ENCODE measurements at places on chromosomes 4 and X.

DNA sequence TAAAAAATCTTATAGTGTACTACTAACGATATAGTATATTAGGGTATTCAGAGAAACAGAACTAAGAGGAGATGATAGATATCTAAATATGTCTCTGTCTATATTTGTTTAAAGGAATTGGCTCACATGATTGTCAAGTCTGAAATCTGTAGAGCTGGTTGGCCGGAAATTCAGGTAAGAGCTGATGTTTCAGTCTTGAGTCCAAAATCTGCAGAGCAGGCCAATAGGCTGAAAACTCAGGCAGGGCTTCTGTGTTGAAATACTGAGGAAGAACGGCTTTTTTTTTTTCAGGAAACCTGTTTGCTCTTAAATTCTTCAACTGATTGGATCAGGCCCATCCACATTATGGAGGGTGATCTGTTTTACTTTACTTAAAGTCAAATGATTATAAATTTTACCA lies 31.7 kb downstream of the PGRMC2 start:
- no peak for DNase-seq

DNA sequence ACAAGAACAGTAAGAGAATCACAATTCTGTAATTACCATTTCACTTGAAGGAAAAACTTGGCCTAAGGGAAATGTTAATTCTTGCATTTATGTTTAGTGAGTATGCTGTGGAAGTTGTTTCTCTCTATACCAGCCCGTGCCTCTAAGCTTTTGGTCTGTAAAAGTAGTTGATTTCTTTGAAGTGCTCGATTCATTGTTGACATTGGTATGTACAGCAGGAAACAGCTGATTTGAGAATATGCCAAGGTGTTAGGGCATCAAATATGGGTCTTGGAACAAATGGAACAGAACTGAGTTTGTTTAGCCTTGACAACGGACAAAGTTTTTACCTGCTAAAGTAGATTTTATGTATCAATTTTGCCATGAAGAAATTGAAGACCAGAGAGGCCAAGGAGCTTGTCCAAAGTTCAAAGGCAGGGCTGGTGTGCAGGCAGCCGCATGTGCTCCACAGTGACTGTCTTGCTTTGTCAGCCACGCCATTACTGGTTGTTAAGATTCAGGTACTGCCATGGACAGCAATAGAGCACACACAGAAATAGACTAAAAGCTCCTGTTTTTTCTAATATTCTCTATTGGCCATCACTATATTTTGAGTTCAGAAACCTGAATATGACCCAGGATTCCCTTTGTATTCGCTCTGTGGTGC lies 75.5 kb upstream of the TLR3 start:
- DNase-seq: no peak

- no peak for DNase-seq
These were observed 1569.3 kb downstream of the PCDH18 start for GRCh38 chr4:135963009-135963408.

DNA sequence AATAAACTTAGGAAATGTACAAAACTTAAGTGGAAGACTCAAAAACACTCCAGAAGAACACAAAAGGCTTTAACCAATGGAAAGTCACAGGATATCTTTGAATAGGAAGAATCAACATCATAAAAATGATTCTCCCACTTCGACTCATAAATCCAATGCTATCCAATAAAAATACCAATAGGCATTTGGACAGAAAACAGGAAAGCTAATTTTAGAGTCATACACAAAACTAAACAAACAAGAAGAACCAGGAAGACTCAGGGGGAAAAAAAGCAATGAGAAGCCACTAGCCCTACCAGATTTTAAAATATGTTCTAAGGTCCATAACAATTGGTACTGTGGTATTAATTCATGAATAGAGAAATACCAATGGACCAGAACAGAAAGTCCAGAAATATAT lies 28.2 kb downstream of the SLC9A7 start:
- no peak for DNase-seq

DNA sequence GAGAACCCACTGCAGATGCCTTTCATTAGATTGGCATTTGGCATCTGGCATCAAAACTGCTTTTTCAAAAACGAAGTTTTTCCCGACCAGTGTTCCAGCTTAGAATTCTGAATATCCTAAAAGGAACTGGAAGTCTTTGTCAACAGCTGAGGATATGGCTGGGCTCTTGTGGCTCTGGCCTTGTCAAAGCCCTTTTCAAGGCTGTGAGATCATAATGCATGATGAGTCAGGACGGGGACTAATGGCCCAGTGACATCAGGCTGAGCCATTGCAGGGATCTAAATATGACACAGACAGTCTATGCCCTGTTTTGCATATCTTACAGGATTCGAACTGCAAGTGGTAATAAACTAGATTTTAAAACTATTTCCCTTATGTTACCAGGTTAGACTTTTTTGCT lies 306.4 kb downstream of the PTTG2 start:
- DNase-seq: no peak

DNA sequence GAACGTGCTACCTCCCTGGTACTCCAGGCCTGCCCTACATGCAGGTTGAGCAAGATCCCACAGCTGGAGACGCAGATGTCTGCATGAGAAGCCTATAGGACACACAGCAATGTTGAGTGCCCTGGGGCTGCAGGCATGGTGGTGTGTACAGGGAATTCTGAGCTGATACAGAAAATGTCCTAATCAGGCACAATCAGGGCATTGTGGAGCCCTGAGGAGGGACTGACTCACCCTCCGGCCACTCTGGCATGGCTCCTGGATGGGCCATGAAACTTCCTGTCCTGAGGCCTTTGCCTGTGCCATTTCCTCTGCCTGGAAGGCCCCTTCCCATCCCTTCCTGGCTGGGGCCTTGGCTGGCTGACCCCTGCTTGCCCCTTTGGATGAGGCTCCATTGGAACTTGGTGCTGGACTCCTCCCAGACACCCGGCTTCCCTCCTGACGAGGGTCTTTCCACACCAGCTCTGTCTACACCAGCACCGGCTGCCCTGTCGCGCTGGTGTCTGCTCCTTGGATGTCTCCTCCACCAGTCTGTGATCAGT lies 16.7 kb upstream of the AFAP1 start:
- no peak for DNase-seq

GRCh38 chr4:117692538-117692937 lies 341.7 kb upstream of the NDST3 start:
- DNase-seq: no peak

DNA sequence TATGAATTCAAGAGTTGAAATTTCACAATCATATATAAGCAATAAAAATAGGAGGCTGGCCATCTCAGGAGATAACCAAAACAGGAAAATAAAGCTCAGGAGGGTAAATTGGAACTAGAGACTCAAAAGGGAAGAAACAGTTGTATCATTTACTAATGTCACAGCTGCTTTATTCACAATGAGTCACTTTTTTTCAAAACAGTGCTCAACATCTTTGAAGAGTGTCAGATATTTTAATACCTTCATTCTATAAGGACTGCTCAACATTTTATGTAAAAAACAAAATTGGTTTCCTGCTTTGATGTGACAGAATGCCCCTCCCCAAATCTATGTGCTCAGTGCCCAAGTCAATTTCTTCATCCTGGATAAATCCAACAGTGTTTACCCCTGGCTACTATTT lies 97.7 kb downstream of the DDX60 start:
- no peak for DNase-seq

DNA sequence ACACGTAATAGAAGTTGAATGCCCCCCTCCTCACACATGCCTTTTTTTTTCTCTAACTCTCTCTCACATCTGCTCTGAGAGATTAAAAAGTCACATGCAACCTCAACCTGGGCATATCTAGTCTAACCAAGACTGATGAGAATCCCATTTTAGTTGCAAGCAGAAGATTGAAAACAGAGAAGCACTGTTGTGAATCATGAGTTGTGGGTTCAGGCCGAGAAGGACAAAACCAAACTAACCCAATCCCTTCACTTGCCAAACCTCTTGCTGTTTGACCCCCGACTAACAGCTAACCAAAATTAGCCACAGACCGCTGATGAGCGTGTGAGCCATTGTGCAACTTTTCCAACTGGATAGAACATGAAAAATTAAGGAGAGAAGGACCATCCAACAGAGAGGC lies 31.8 kb downstream of the CXCL1 start:
- DNase-seq: no peak

GRCh38 chrX:53332204-53332603 lies 50.8 kb upstream of the IQSEC2 start:
- no peak for DNase-seq

GRCh38 chr4:112075129-112075753 lies 70.0 kb upstream of the FAM241A start:
- DNase-seq: peak; percentile 63

DNA sequence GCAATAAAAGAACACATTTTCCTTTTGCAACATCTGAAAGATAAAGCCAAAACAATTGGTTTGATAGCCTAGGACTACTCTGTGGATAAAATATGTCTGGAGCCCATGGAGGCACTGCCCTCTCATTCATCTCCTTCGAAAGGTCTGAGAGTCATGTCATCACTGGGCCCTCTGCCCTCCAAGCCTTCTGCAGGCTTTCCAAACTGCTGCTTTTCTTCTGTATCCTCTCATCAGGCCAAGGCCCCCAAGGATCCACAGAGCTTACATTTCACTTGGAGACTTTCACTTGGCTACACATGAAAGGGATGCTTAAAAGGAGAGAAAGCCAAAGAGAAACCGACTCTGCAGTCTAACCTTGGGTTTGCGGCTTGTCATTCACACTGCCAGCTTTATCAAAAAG lies 109.9 kb downstream of the SH3RF1 start:
- DNase-seq: no peak

DNA sequence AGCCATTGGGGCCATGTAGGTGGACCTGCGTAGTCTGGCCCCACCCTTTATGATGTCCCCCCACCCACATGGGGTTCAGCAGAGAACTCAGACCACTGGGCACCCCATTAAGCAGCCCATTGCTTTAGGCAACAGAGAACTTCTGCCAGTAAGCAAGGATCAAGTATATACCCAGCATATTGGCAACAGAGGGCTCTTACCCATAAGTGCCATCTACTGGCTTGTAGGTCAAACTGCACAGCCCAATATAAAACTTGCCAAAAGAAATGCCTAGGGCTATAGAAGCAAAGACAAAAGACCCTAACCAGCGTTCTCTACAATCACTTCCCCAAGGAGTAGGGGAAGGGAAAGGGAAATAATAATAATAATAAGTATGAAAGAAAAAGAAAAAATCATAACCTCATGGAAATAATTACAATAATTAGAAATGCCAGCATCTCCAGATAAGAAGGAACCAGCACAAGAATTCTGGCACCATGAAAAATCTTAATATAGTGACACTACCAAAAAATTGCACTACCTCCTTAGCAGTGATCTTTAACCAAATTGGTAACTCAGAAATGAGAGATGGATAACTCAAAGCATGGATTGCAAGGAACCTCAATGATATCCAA lies 1090.7 kb downstream of the FAT4 start:
- DNase-seq: no peak

DNA sequence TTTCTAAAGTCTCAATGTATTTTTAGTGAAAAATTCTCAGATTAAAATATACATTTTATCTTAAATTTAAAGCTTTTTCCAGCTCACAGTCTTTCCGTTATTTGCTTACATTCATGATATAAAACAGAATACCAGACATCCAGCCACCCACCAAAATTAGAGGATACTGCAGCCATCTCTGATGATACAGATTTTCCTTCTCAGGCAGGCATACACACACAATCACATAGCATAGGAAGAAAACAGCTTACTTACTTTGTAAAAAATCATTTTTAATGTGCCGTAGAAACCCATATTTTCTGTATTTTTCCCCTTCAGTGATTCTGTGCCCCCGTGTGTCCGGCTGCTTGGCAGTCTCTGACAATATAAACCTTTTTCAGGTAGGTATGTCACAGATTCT lies 183.7 kb downstream of the FBXW7 start:
- DNase-seq: no peak

GRCh38 chr4:100708776-100709175 lies 191.0 kb upstream of the EMCN start:
- DNase-seq: no peak

- DNase-seq: no peak
These were observed 31.6 kb downstream of the TMEM31 start for GRCh38 chrX:103742339-103742738.

- DNase-seq: no peak
These were observed 72.0 kb downstream of the FAT1 start for GRCh38 chr4:186651624-186652023.

DNA sequence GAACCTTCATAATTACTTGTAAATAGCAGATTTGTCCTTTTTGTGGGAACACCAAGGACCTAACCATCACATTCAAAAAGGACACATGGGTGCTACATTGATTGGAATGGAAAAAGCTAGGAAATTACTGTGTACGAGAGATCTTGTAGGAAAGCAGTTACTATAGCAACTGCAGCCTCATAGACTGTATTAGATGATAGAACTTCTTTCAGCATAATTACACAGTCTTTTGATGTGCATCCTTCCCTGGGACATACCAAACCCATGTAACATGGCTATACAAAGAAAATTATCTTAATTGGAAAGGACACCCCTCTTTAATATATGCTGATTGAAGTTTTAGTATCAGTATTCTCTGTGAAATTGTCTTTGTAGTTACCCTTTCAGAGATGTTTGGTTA lies 130.7 kb upstream of the CTSO start:
- peak; percentile 45 for DNase-seq

DNA sequence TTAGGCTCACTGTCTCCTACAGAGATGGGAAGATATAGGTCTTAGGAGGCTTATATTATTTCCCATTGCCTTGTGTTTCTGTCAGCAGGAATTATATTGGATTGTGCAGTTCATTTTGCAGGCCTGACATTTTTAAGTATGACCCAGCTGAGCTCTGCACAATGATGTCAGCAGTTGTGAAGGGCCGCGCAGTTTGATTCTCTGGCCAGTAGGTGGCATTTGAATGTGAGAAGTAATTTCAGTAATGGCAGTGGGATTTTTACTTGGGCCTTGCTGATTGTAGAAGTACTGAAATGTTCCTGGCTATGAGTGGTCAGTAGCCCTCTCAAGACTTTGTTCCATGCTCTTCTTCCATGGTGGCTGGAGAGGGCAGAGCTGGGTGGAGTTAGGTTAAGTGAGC lies 247.2 kb upstream of the MTMR8 start:
- no peak for DNase-seq

DNA sequence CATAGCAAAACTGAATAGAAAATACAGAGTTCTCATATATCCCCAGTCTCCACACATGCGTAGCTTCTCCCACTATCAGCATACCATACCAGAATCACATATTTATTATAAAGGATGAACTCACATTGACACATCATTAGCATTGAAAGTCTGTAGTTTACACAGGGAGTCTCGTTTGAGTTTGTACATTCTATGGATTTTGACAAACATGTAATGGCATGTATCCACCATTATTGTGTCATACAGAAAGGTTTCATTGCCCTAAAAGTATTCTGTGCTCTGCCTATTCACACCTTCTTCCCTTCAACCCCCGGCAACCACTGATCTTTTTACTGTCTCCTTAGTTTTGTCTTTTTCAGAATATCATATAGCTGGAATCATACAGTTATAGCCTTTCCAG lies 562.4 kb downstream of the KCTD8 start:
- DNase-seq: no peak

GRCh38 chr4:77154761-77155499 lies 2.1 kb upstream of the CCNG2 start:
- peak; percentile 49 for DNase-seq

- no peak for DNase-seq
These were observed 296.1 kb upstream of the LDB2 start for GRCh38 chr4:17194586-17194985.

GRCh38 chr4:21577056-21577455 lies 371.5 kb downstream of the KCNIP4 start:
- DNase-seq: no peak
